Suppressor macrophage treated with lipopolysaccharide for 1 hour (primary cell): ENCODE measurements at places on chromosomes 13 and 19.
A peak's percentile ranks its signal among the peaks of the same experiment; 100 is the strongest.

DNA sequence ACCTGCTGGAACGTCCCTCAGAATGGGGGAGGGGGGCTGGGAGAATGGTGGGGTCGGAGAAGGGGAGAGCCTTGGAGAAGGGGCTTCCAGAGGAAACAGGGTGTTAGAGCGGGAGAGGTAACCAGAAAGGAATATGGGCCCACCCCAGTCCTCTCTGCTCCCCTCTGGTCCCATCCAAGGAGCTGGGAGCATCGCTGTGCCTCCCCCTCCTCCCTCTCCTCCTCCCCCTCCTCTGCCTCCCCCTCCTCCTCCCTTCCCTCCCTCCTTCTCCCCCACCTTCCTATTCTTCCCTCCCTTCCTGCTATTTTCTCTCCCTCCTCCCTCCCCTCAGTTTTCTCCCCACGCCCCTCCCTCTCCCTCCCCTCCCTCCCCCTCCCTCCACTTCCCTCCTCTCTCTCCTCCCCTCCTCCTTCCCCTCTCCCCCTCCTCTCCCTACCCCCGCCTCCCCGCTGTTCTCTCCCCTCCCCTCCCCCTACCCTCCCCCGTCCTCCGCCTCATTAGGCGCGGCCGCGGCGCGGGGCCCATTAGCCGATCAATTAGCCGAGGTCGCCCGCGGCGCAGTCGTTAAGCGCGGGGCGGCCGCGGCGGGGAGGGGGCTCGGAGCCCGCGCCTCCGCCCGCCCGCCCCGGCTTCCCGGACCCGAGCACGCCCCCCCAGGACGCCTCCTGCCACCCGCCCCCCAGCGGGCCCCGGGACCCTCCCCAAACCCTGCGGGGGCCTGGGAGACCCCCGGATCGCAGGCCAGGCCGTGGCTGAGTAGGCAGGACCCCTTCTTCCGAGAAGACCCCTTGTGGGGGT, 15.4 kb downstream of the TLE5 start:
- DNase-seq: no peak

DNA sequence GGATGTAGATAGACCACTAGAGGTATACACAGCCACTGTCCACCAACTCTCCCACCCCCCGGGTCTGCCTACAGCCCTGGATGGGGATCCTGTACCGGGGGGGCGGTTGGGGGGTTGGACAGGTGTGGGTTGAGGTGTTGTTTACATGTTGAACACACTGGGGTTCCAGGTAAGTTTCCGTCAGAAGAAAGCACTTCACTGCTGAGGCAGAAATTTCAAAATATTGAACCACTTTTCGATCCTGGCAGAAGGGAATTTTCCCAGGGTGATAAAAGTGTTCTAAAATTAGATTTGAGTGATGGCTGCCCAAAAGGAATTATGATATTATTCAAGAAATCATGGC, 6.6 kb upstream of the CEACAM16 start:
- peak; percentile 30 for DNase-seq

- DNase-seq: no peak
Measured at GRCh38 chr19:6261883-6262282, 17.9 kb downstream of the MLLT1 start.

- no peak for DNase-seq
Measured at GRCh38 chr19:10406191-10406590, 2.8 kb upstream of the CDC37 start.

- DNase-seq: no peak
Measured at GRCh38 chr13:37109051-37109678, 3.7 kb upstream of the CSNK1A1L start.

DNA sequence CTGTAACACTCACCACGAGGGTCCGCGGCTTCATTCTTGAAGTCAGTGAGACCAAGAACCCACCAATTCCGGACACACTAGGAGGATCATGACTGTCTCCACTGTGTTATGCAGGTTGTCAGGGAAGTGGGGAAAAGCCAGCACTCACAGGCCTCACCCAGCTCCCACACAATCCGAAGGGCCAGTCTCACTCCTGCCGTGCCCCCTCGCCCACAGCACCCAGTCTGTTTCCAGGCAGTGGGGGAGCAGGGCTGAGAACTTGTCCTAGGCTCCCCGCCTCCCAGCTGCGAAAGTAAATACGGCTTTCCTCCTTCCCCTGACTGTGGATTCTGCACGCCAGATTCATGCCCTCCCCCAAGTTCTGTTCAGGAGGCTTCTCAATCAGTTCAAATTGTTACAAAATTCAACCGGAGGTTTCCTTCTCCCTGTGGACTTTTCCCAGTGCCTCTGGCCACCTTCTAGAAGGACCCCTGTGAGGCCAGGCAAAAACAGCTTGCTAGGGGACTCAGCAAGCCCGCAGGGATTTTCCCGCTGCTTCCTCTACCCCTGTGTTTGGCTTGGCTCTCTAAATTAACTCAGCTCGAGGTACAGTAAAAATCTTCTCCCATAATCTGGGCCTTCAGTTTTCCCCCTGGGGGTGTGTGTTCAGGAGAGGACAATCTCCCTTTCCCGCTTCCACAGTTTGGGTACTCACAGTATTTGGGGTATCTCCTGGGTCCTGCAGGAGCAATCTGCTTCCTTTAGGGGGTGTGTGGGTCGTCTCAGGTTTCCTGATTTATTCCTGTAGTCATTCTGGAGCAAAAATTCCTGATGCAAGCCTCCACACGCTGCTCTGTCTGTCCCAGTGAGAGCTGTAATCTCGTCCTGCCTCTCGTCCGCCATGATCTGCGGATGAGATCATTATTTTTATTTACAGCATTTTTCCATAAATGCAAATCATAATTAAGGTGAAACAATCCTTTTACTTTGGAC, 899.8 kb downstream of the GPC5 start:
- DNase-seq: no peak

DNA sequence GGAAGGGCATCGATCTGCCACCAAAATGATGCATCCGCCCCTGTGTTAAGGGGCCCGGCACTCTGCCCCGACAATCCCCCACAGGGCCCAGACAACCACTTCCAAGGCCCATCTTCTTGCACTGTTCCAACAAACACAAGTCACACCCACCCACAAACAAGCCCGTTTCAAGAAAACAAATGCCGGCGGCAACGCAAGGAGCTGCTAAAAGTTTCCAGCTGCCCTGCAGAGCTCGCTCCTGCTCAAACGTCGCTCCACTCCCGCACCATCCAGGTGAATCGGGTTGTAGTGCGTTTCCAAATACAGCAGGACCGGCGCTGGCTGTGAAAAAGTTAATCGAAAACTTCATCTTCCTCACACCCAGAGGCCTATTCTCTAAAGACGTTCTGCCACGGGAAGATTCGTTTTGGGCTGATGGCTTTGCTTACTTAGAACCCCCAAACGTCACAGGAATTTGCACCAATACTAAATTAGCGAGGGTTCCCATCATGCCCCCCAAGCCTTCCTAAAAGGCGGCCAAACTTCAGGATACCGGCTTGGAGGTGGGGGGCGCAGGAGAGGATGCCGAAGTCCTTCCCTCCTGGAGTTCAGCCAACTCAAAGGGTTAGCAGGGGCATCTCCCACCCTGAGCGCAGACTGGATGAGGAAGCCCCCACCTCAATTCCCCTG, 107.4 kb upstream of the DOCK9 start:
- no peak for DNase-seq

DNA sequence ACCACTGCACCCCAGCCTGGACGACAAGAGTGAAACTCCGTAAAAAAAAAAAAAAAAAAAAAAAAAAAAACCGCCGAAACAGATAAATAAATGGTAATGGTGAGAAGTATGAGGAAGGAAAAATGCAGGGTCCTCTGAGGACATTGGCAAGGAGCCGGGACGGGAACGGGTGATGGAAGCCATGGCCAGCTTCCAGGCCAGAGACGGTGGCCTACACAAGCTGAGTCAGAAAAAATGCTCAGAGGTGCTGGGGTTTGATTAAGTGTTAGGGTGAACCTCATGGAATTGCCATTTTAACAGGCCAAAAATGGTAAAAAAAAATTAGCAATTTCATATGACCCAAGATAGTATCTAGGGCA, 866 bp upstream of the ZSWIM4 start:
- peak; percentile 39 for DNase-seq
